ENCODE measurements at places on chromosomes 1 and 21. TPM values are rescaled to one million over a fixed set of nuclear protein-coding genes. Genes with fewer than 3 reads are reported as not detected.
A peak's percentile ranks its signal among the peaks of the same experiment; 100 is the strongest.

GRCh38 chr1:220788900-220789299, 2.2 kb downstream of the MTARC1 start:
- no peak overlapping the region for H3K27ac ChIP-seq
- peaks cover 12% of the 10 kb centered on the region for H3K4me1 ChIP-seq
- H3K27me3 ChIP-seq, result no peaks in the 10 kb centered on the region
- H3K36me3 ChIP-seq, result no peaks in the 10 kb centered on the region
- DNase-seq, result no peak
- H3K4me3 ChIP-seq, result no peak overlapping the region

DNA sequence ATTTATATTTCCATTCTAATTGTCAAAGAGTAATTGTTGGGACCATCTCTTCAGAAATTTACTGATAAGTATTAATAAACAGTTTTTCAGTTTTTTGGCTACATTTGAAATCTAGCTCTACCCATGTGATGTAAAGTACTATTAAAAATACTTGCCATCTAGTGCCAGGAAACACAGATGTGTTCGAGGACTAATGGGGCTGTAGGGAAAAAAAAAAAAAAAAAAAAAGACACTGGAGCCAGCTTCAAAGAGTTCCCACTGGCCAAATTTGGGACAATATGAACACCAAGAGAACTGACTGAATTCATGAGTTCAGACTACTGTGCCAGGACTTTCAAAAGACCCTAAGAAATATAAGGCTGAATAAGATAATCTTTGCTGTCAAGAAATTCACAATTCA, 65.2 kb upstream of the GFI1 start:
- H3K36me3 ChIP-seq, result no peaks in the 10 kb centered on the region
- H3K27me3 ChIP-seq, result no peaks in the 10 kb centered on the region
- no peak overlapping the region for H3K4me3 ChIP-seq
- DNase-seq, result peak; percentile 23
- H3K27ac ChIP-seq, result no peak overlapping the region

The TMEM82 gene
- not detected for total RNA-seq

The ACTL8 gene
- not detected for total RNA-seq

- no peak overlapping the region for H3K27ac ChIP-seq
- H3K36me3 ChIP-seq, result no peaks in the 10 kb centered on the region
- H3K4me3 ChIP-seq, result no peak overlapping the region
- no peaks in the 10 kb centered on the region for H3K4me1 ChIP-seq
Measured at GRCh38 chr1:203968761-203969160, 104.2 kb upstream of the SOX13 start.

- peaks cover 9% of the 10 kb centered on the region for H3K4me1 ChIP-seq
- no peaks in the 10 kb centered on the region for H3K27me3 ChIP-seq
- H3K4me3 ChIP-seq, result no peak overlapping the region
- no peak overlapping the region for H3K27ac ChIP-seq
- no peak for DNase-seq
- H3K36me3 ChIP-seq, result peaks cover 7% of the 10 kb centered on the region
Measured at GRCh38 chr1:25867210-25867991, 8.1 kb downstream of the PAQR7 start.

The TBX19 gene
- 2.3 TPM for total RNA-seq

DNA sequence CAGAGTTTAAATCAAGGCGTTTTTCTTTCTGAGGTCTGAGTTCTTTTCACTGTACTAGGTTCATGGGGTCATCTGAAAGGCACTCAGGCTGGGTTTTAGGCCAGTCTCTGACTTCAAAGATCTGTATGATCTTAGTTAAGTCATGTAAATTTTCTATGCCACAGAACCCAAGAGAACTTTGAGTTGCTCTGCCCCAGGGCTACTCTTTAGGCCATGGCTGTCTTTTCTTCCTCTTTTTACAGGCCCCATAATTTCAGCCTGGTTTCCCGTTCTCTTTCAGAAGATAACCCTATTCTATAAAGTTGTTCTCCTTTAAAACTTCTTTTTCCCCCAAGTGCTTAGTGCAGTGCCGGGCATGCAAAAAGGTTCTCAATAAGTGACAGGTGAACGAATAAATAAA, 26.1 kb downstream of the METTL13 start:
- H3K36me3 ChIP-seq, result no peaks in the 10 kb centered on the region
- no peaks in the 10 kb centered on the region for H3K4me1 ChIP-seq
- no peak for DNase-seq
- H3K27me3 ChIP-seq, result no peaks in the 10 kb centered on the region
- no peak overlapping the region for H3K27ac ChIP-seq

Measured in endothelial cell of umbilical vein (primary cell).